ENCODE measurements at places on chromosomes 16 and 17. TPM values are rescaled to one million over a fixed set of nuclear protein-coding genes. Genes with fewer than 3 reads are reported as not detected.

GRCh38 chr16:68270353-68270752, 6.0 kb downstream of the SLC7A6 start:
- DNase-seq = no peak

DNA sequence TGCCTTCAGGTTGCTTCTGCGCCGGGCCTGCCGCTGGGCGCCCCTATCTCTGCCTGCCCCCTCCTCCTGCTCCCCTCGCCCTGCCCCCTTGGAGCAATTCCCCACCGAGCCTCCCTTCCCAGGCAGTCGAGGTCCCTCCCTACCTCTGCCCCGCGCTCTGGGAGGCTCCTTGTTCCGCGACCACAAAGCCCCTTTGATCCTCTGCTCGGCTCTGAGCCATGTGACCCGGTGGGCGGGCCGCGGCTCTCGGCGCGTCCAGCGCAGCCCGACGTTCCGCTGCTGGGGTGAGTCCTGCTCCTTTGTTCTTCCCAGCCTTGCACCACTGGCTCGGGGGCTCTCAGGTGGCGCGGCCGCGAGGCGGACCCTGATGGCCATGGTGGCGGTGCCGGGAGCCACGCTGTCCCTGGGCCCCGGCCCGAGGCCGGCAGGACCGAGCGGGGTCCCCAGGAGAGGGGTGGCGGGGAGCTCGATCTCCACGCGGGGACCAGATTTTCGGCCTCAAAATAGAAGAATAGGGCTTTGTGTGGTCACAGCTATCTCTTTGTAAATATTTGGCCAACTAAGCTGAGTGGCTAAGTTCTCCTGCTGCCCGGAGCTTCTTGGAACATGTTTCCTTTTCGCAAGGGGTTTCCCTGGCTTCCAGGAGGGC, 310.6 kb downstream of the SEC14L1 start:
- DNase-seq = peak; percentile 83

DNA sequence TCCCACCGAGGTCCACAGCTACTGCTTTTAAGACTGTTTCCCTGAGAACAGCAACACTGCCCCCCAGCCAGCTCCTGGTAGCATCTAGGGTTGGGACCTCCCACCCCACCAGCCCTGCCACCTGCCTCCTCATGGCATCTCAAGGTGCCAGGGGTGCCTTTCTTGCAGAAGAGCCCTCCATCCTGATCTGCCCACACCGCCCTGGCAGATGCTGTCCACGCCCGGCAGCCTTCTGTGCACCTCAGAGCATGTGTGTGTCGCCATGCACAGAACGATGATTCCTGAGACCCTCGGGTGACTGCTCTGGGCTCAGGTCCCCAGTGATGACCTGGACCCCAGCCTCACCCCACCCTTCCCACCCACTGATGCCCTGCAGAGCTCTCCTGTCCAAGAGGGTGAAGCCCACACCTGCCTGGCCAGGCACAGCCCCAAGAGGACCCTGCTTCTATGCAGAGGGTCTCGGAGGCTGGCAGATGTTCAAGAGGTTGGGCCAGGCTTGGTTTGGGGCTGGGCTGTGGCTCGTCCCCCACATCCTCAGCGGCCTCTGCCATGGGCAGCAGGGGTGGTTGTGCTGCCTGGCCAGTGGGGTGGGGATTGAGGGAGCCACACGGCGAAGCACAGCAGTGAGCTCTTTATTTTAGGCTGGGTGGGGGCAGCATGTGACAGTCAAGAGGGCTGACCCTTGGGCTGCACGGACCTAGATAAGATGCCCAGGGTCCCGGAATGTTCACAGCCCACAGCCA, 5.2 kb upstream of the SPATA2L start:
- no peak for DNase-seq

GRCh38 chr16:1907226-1907860, 10.9 kb downstream of the HS3ST6 start:
- no peak for DNase-seq

DNA sequence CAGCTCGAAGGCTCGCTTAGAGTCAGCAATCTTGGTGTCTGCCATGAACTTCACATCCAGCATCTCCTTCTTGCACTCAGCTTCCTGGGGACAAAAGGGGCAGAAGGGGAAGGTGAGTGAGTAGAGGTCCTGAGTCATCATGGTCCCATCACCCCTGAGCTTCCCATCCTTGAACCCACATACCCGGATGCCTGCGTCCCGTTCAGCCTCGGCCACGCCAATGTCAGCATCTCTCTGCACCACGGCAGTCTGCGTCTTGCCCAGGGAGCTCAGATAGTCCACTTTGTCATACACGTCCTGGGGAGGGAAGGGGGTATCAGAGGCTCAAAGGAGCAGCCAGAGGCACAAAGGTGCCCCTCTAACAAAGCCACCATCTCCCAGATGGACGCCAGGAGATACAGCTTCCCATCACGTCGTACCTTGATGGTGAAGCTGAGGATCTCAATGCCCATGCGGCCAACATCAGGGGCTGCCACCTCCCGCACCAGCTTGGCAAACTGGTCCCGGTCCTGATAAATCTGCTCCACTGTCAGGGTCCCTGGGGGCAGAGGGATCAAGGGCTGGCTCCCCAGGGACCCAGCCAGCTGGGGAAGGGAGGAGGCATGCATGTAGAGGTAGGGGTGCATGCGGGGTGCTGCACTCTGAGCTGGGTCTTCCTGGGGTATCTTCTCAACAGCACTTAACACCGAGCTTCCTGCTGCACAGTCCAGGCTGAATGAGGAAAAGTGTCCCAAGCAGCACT, 15.2 kb downstream of the FLOT2 start:
- DNase-seq = no peak

- peak; percentile 94 for DNase-seq
Observed at GRCh38 chr17:79839356-79840268, at the start of gene CBX4. CBX4 (minus strand) TSS chr17:79839440; CDS start chr17:79839251, 189 bp downstream.

DNA sequence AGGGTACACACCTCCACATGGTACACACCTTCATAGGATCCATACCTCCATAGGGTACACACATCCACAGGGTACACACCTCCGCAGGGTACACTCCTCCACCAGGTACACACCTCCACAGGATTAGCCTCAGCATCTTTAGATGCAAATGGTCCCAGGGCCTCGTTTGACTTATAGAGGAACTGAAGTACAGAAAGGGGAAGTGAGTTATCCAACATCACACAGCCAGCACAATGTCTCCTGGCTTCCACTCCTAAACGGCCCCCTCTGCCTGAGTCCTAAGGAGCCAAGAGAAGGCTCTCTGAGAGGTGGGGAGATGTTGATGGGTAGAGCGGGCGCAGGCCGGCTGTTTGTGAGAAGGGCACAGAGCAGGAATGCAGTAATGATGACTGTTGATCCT, 12.0 kb downstream of the FOXN1 start:
- no peak for DNase-seq

- peak; percentile 34 for DNase-seq
Observed at GRCh38 chr17:40168262-40168832, 8.9 kb upstream of the RAPGEFL1 start.

GRCh38 chr16:67077871-67078270, 31.9 kb upstream of the PHAF1 start:
- no peak for DNase-seq

GRCh38 chr17:73598212-73598611, 46.0 kb downstream of the SDK2 start:
- DNase-seq = no peak

DNA sequence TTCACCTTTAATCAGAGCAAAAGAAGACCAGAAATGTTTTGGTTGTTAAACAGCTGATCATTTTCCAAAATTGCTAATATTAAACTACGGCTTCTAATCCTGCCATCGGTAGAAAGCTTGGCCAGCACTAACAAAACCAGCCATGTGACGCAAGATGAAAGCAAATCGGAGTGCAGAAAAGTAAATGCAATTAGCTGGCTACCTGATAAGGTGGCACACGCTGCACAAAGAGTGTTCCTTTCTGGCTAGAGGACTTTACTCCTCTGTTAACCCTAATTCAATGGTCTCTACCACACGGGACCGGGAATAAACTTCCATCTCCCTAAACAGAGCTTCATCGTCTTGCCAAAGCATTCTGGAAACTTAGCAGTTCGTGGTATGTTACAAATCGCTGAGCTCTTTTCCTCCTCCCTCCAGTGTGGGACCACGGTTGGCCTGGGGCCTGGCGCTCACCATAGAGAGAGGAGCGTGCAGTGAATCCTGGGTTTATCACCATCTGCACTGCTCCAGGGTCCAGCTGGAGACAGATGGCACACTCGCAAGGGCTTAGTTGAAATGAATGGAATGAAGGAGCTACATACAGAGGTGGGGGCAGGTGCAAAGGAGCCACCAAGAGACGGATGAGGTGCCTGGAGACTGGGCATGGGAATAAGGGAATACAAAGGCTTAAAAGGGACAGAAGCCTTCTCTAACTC, 10.1 kb upstream of the COG1 start:
- no peak for DNase-seq

The KIAA0513 gene
- total RNA-seq = 15.7 TPM

The TVP23A gene
- total RNA-seq = not detected

The BCKDK gene
- 38.5 TPM for total RNA-seq

The OR2C1 gene
- total RNA-seq = not detected

All from activated CD4-positive, alpha-beta memory T cell treated with anti-CD3 and anti-CD28 coated beads for 36 hours (primary cell).